ENCODE measurements at places on chromosomes 5 and 9.

DNA sequence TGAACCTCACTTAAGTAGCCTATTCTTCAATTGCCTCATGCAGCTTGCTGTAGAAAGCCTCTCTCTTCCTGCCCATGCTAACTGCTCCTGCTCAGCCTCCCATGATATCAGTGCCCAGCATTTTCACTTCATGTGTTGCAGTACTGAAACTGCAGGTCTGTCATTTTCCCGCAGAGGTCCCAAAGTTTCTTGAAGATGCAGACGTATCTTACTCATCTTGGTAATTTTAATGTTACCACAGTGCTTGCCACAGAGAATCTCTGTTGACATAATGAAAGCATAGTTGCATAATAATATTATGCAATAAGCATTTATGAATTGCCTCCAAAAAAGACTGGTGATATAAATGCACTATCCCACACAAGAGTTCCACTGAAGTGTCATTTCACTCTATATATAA lies 561.1 kb upstream of the DAP start:
- no peak for DNase-seq

GRCh38 chr5:78907255-78907891 lies 77.7 kb downstream of the ARSB start:
- DNase-seq = no peak

- DNase-seq = no peak
Measured at GRCh38 chr9:115733318-115734110, 420.1 kb upstream of the PAPPA start.

- no peak for DNase-seq
Measured at GRCh38 chr5:36158144-36158543, 6.2 kb downstream of the SKP2 start.

- no peak for DNase-seq
Measured at GRCh38 chr5:54988218-54988617, 2.8 kb upstream of the ESM1 start.

Data from NCI-H1105 treated with DMSO at 0.1 percent for 48 hours (cell line).